Esophagus squamous epithelium (tissue), 5 donors: ENCODE measurements at places on chromosomes 16 and 17.

DNA sequence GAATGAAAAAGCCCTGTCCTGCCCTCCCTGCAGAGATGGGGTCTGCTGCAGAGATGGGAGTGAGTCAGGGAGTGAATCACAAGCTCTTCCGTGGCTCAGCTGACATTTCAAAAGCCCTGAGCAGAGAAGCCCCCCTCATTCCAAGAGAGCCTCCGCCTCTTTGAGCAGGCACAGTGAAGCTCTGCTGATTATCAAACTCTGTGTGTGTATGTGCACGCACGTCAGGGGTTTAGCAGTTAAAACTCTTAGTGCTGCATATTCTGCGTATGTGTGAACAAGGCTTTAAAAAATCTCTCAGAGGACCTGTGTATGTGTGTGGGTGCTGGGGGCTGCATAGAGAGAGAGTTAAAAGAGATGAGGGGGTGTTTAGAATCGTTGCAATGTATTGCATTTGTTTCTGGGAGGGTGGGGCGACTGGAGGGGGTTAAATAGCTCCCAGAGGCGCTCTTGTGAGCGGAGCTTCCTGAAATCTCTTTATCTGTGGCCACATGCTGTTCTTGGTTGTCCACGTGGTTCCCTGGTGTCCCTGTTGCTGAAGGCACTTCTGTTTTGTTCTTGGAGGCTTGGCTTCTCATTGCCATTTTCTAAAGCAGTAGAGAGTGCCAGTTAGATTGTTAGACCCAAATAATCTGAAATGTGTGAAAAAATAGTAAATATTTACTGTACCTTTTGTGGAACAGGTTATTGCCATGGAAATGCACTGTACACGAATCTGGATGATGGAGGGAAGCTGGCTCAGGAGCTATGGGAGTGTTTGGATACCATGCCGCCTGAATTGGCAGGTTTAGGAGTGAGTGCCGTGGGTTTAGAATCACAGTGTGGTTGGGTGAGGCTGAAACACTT lies 116.6 kb downstream of the PRKCB start:
- no peak for DNase-seq

GRCh38 chr16:30000735-30001631 lies 4.9 kb downstream of the INO80E start:
- no peak for DNase-seq

DNA sequence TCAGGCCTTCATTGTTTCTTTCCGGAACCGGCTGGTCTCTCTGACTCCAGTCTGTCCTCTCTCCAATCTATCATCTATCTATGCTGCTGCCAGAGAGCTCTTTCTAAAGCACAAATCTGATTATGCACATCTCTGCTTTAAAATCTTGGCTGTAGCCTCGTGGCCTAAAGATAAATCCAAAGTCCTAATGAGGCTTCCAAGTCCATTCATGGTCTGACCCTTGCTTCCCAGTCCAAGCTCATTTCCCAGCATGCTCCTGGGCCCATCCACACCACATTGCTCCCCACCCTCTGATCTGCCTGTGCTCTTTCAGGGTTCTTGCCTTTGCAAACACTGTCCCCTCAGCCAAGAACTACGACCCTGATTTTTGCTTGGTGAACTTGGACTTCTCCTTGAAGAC lies 21.5 kb upstream of the PHB1 start:
- DNase-seq = no peak

- DNase-seq = no peak
Measured at GRCh38 chr16:17354141-17354601, 116.6 kb downstream of the XYLT1 start.

- no peak for DNase-seq
Measured at GRCh38 chr16:74623839-74624235, 16.9 kb upstream of the GLG1 start.

DNA sequence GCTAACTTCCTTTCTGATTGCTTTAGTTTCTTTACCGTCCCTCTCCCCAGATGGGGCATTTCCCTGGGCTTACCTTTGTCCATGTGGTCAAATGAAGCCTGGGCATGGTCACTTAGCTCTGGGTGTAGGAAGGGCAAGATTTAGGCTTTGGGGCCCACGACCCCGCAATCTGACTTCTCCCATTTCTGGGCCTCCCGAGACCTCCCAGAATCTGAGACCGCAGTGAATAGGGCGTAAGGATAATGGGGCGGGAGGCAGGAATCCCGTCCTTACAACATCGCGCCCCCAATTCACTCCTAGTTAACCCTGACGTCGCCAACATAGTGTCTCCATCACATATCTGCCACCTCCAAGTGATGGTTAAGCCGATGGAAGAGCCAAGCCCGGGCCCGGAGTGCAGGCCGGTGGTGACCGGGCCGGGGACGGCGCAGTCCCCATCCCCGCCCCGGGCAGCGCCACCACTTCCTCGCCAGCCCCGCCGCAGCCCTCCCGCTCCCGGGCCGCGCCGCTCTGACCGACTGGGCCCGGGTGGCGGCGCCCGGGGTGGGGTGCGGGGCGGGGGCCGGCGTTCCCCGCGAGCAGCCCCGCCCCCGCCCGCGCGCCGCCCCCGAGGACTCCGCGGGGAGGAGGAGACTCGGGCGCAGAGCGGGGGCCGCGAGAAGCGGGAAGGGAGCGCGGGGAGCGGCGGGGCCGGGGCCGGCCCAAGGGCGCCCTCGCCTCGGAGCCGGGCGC lies at the start of gene RHBDL3:
RHBDL3 (plus strand) TSS at position 641 of the 732 bp plus-strand sequence. CDS start 358 bp downstream, outside the sequence.
- DNase-seq = no peak

- no peak for DNase-seq
Measured at GRCh38 chr17:53950207-53950857, 127.6 kb downstream of the KIF2B start.

- no peak for DNase-seq
Measured at GRCh38 chr16:67736858-67737257, 17.7 kb upstream of the GFOD2 start.

- no peak for DNase-seq
Measured at GRCh38 chr17:38867968-38868816, 1.7 kb upstream of the LASP1 start.

GRCh38 chr16:55364811-55365210 lies 40.8 kb downstream of the IRX6 start:
- no peak for DNase-seq

- DNase-seq = no peak
Measured at GRCh38 chr17:50133028-50133768, 3.2 kb upstream of the SAMD14 start.

DNA sequence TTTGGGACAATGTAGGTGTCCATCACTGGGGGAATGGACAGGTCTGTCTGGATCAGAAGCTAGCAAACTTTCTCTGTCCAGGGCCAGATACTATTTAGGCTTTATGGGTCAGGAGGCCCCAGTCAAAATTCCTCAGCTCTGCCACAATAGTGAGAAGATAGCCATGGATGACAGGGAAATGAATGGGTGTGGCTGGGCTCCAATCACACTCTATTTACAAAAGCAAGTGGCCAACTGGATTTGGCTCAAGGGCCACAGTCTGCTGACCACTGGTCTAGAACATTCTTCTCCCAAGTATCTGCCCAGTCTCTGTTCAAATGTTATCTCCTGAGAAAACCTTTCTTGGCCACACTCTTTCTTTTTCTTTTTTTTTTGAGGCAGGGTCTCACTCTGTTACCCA lies 339.9 kb downstream of the SOX9 start:
- no peak for DNase-seq

DNA sequence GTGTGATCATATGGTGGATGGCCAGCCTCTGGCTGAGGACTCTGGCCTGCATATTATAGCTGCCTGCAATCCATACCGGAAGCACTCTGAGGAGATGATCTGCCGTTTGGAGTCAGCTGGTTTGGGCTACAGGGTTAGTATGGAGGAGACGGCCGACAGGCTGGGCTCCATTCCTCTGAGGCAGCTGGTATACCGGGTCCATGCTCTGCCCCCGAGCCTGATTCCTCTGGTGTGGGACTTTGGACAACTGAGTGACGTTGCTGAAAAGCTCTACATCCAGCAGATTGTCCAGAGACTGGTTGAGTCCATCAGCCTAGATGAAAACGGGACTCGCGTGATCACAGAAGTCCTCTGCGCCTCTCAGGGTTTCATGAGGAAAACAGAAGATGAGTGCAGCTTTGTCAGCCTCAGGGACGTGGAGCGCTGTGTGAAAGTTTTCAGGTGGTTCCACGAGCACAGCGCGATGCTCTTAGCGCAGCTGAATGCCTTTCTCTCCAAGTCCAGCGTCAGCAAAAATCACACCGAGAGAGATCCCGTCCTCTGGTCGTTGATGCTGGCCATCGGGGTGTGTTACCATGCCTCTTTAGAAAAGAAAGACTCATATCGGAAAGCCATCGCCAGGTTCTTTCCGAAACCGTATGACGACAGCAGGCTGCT lies 69.0 kb upstream of the ENDOV start:
- no peak for DNase-seq

- DNase-seq = no peak
Measured at GRCh38 chr16:7716660-7717550, 384.3 kb downstream of the RBFOX1 start.

GRCh38 chr17:43418441-43419374 lies 19.9 kb downstream of the ARL4D start:
- DNase-seq = no peak

DNA sequence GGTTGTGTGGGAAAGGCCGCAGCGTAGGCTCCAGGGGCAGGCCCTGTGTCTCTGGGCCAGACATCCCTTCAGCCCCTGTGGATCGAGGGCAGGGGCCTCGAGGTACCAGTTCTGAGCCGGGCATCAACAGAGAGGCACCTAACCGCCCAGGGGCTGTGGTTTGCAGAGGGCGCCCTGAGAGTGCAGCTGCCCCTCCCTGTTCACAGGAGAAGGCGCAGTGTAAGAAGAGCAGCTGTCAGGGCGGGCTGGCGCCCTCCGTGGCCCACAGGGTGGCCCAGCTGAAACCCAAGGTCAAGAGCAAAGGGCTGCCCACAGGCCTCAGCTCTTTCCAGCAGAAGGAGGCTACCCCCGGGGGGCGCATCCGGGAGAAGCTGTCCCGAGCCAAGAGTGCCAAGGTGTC lies 56.5 kb downstream of the ACTG1 start:
- no peak for DNase-seq

DNA sequence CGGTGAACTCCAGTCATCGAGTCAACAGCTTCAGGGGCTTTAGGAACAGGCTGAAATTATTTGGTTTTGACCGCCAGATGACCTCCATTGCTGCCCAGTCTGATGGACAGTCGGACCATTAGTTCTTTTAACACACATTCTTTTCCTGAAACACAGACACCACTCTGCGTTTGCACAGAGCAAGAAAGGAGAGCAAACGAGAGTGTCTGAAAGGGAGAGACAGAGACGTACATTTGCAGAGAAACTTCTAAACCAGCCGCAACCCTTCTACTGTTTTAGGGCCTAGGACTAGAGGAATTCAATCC lies 156.1 kb downstream of the SNX11 start:
- no peak for DNase-seq

GRCh38 chr17:34639706-34640425 lies 60.5 kb downstream of the TMEM132E start:
- DNase-seq = no peak

- no peak for DNase-seq
Measured at GRCh38 chr17:37726891-37727675, 17.8 kb downstream of the HNF1B start.

DNA sequence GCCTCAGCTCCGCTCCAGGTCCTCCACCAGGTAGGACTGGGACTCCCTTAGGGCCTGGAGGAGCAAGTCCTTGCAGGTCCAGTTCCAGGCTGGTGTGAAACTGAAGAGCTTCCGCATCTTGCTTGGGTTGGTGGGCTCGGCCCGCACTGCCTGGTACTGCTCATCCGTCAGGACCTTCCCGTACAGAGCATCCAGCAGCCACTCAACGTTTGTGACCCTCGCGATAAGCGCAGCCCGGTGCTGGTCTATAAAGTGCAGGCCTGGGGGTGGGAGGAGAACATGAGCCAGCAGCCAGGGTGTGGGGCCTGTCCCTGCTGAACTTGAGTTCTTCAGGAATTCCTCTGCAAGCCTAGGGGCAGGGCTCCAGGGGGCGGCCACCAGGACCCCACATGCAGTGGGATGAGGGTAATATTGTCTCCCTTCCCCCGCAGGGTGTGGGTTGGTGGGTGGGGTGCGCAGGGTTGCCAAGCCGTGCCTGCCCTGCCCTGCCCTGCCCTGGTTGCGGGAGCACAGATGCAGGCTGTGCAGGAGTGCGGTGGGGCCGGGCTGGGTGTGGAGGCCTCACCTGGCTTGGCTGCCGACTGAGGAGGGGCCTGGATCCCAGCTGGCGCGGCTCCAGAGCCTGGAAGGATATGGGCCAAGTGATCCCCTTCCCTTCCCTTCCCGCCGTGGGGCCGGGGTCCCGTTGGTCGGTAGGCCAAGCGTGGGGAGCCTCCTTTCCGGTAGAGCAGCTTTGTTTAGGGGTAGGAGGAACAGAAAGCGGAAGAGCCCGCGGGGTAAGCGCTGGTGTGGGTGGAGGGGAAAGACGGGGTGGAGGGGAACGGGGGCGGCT lies 762 bp downstream of the PYCARD start:
- DNase-seq = no peak

GRCh38 chr17:5378566-5379207 lies 40.8 kb downstream of the NUP88 start:
- no peak for DNase-seq

DNA sequence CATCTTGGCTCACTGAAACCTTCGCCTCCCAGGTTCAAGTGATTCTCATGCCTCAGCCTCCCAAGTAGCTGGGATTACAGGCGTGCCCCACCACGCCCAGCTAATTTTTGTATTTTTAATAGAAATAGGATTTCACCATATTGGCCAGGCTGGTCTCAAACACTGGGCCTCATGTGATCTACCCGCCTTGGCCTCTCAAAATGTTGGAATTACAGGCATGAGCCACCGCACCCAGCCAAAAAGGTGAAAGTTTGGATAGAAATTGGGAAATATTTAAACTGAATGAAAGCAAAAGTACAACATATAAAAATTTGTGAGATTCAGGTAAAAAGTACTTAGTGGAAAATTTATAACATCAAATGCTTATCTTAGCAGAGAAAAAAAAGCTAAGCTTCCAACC lies 52.9 kb upstream of the KIFC3 start:
- DNase-seq = no peak

GRCh38 chr16:57632568-57632967 lies 4.1 kb downstream of the ADGRG1 start:
- DNase-seq = no peak

GRCh38 chr16:5761592-5761991 lies 664.0 kb upstream of the EEF2KMT start:
- DNase-seq = no peak

DNA sequence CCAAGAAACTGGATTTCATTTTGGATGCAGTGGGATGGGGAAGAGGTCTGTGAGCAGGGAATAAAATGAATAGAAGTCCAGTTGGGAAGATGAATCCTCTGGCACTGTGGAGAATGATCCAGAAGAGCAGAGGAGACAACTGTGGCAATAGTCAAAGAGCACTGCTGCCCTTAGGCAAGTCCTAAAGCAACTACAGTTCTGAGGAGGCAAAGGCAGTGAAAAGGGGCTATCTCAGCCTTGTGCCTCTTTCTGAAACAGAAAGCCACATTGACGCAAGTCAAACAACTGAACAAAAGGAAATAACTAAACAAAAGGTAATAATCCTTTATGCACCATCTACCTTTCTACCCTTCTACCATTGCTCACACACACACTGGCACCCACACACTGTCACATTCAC lies 238.0 kb upstream of the AXIN2 start:
- DNase-seq = no peak

DNA sequence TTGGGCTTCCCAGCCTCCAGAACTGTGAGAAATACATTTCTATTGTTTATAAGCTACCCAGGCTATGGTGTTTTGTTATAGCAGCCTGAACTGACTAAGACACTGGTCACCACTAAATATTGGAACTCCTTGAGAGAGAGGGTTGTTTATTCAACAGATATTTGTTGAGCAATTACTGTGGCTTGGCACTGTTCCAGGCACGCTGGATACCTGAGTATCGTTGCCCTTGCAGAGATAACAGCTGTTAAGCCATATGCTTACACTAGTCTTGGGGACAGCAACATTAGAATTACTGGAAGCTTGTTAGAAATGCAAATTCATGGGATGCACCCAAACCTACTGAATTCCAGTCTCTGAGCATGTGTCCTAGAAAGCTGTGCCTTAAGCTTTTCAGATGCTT lies 230.7 kb downstream of the HS3ST4 start:
- no peak for DNase-seq
